ENCODE measurements at places on chromosomes 4 and X. TPM values are rescaled to one million over a fixed set of nuclear protein-coding genes. Genes with fewer than 3 reads are reported as not detected.

The USP17L27 gene
- total RNA-seq: not detected

The MAGEA3 gene
- total RNA-seq: not detected

The MUC7 gene
- not detected for total RNA-seq

The INTU gene
- 12.5 TPM for total RNA-seq
